ENCODE measurements at places on chromosomes 2 and 18. TPM values are rescaled to one million over a fixed set of nuclear protein-coding genes. Genes with fewer than 3 reads are reported as not detected.

GRCh38 chr2:165905854-165906253, 47.7 kb downstream of the TTC21B start:
- H3K27ac ChIP-seq: no peak overlapping the region
- H3K4me3 ChIP-seq: no peak overlapping the region
- no peaks in the 10 kb centered on the region for H3K36me3 ChIP-seq
- no peak for DNase-seq
- no peaks in the 10 kb centered on the region for H3K27me3 ChIP-seq

- H3K4me1 ChIP-seq: no peaks in the 10 kb centered on the region
- H3K27me3 ChIP-seq: no peaks in the 10 kb centered on the region
- H3K36me3 ChIP-seq: peaks cover 7% of the 10 kb centered on the region
- no peak overlapping the region for H3K4me3 ChIP-seq
Observed at GRCh38 chr2:151771599-151772358, 37.5 kb upstream of the NEB start.

DNA sequence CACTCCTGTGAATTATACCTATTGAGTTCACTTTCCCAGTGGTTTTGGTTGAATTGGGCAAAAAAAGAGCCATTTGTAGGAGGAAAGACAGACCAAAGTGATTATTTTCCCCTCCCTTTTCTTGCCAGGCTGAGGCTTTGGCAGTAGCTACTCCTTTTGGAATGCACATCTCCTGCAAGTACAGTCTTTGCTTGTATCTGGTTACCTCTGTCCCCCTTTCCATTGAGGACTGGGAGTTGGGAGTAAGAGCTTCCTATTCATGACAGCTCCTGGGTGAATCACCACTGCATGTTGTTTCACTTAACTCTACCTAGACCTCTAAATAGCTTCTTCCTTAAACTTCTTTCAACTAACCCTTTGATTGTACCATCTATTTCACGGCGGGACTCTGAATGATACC, 695.3 kb upstream of the ZNF804A start:
- H3K4me3 ChIP-seq: no peak overlapping the region
- no peak overlapping the region for H3K27ac ChIP-seq
- H3K36me3 ChIP-seq: no peaks in the 10 kb centered on the region
- DNase-seq: no peak
- H3K27me3 ChIP-seq: no peaks in the 10 kb centered on the region

The VSNL1 gene
- 12.1 TPM for total RNA-seq

The TBC1D8 gene
- 27.2 TPM for total RNA-seq

The HOXD13 gene
- not detected for total RNA-seq

DNA sequence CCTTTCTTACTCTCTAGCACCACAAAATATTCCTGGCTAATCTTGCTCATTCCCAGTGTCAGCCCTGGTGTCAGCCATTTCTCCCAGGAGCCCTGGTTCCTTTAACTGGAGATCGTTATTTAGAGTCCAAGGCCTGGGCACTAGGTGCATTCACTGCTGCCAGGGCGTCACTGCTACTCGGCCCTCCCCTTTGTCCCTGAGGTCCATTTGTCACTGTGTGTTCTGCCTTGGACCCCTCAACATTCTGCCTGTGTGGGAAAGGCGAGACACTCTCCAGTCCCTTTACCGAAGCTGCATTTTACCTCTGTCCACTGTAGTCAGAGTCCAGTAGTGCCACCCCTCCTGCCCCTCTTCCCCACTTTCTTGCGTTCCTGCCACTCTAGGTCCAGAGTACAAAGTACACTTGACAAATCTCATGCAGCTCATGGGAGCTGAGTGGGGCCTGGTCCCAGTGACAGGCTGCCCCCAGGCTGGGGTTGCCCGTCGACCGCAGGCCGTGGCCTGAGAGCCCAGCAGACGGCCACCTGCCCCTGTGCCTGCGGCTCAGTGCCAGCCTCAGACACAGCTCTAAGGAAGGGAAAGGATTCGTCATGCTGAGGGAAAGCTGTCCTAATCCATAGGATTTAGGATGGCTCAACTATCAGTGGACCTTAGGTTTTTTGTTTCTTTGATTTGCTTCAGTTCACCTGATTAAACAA, 52.1 kb downstream of the COPS8 start:
- no peaks in the 10 kb centered on the region for H3K4me1 ChIP-seq
- no peaks in the 10 kb centered on the region for H3K27me3 ChIP-seq
- no peak for DNase-seq
- no peak overlapping the region for H3K4me3 ChIP-seq
- no peaks in the 10 kb centered on the region for H3K36me3 ChIP-seq

- H3K4me1 ChIP-seq: peaks cover 49% of the 10 kb centered on the region
- no peak overlapping the region for H3K27ac ChIP-seq
- peak overlapping the region; percentile 73 for H3K4me3 ChIP-seq
- no peaks in the 10 kb centered on the region for H3K36me3 ChIP-seq
Observed at GRCh38 chr2:73984922-73985307, 205 bp downstream of the TET3 start.

- H3K4me1 ChIP-seq: no peaks in the 10 kb centered on the region
- no peaks in the 10 kb centered on the region for H3K36me3 ChIP-seq
- no peak overlapping the region for H3K4me3 ChIP-seq
- no peak for DNase-seq
Observed at GRCh38 chr2:236633219-236633570, 63.6 kb downstream of the ACKR3 start.

- no peak overlapping the region for H3K4me3 ChIP-seq
- H3K27me3 ChIP-seq: no peaks in the 10 kb centered on the region
- no peak overlapping the region for H3K27ac ChIP-seq
Observed at GRCh38 chr18:65938592-65939372, 188.0 kb downstream of the CDH7 start.

- H3K36me3 ChIP-seq: no peaks in the 10 kb centered on the region
- H3K4me1 ChIP-seq: no peaks in the 10 kb centered on the region
- no peak overlapping the region for H3K4me3 ChIP-seq
- no peaks in the 10 kb centered on the region for H3K27me3 ChIP-seq
- H3K27ac ChIP-seq: no peak overlapping the region
Observed at GRCh38 chr2:10162586-10163497, 40.3 kb downstream of the RRM2 start.

- no peak overlapping the region for H3K4me3 ChIP-seq
- H3K27ac ChIP-seq: no peak overlapping the region
- no peaks in the 10 kb centered on the region for H3K36me3 ChIP-seq
- DNase-seq: no peak
Observed at GRCh38 chr2:75497256-75497655, 63.5 kb downstream of the EVA1A start.

- no peaks in the 10 kb centered on the region for H3K4me1 ChIP-seq
- no peaks in the 10 kb centered on the region for H3K36me3 ChIP-seq
- no peaks in the 10 kb centered on the region for H3K27me3 ChIP-seq
- no peak for DNase-seq
Observed at GRCh38 chr18:47175283-47175897, 774 bp downstream of the IER3IP1 start.

The TRIM54 gene
- 0.14 TPM for total RNA-seq

GRCh38 chr2:96934831-96935540, 51.4 kb downstream of the FAM178B start:
- no peak overlapping the region for H3K4me3 ChIP-seq
- no peak overlapping the region for H3K27ac ChIP-seq
- no peaks in the 10 kb centered on the region for H3K27me3 ChIP-seq
- H3K36me3 ChIP-seq: no peaks in the 10 kb centered on the region

The RFX8 gene
- total RNA-seq: not detected

GRCh38 chr2:216179015-216179414, 69.9 kb downstream of the XRCC5 start:
- H3K27me3 ChIP-seq: no peaks in the 10 kb centered on the region
- peaks cover 31% of the 10 kb centered on the region for H3K36me3 ChIP-seq
- H3K4me3 ChIP-seq: no peak overlapping the region

The FKBP7 gene
- 12.7 TPM for total RNA-seq
